ENCODE measurements at places on chromosomes 12 and 14.
A peak's percentile ranks its signal among the peaks of the same experiment; 100 is the strongest.

GRCh38 chr12:12612358-12612757 is 682 bp downstream of the CREBL2 start:
- DNase-seq, result peak; percentile 15

DNA sequence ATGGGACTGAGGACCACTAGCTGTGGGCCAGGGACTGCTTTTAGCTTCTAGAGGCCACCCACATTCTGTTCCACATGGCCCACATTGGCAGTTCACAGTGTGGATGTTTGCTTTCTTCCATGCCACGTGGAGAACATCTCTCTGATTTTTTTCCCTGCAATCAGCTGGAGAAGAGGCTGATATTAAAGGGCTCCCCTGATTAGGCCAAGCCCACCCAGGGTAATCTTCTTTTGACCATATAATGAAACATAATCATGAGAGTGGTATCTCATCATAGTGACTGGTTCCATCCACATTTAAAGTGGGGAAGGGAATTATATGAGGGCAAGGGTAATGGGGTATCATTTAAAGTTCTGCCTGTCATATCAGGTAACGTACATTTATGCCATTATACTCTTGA is 15.8 kb downstream of the DAAM1 start:
- DNase-seq, result no peak

GRCh38 chr12:94839347-94839746 is 164.2 kb downstream of the NDUFA12 start:
- no peak for DNase-seq

DNA sequence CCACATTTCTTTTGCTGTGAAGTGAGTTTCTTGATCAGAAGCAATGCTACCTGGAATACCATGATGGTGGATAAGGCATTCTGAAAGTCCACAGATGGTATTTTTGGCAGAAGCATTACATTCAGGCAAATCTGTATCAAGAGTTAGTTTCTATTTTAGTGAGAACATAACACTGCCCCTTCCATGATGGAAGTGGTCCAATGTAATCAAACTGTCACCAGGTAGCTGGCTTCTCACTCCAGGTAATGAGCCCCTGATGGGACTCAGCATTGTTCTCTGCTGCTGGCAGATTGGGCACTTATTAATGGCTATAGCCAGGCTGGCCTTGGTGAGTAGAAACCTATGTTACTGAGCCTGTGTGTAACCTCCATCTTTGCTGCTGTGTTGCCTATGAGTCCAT is 80.7 kb downstream of the KCNA5 start:
- no peak for DNase-seq

- DNase-seq, result no peak
Measured at GRCh38 chr14:76867516-76868453, 41.6 kb downstream of the LRRC74A start.
